MCF 10A (cell line): ENCODE measurements at places on chromosomes 12 and 14. TPM values are rescaled to one million over a fixed set of nuclear protein-coding genes. Genes with fewer than 3 reads are reported as not detected.

Gene KLHL42
- total RNA-seq = 32.5 and 37.6 TPM in 2 replicates

Gene KRT72
- not detected in 2 replicates for total RNA-seq

Gene GDF3
- not detected in 2 replicates for total RNA-seq

GRCh38 chr12:57063991-57064685 is 14.2 kb upstream of the MYO1A start:
- DNase-seq = no peak

- DNase-seq = no peak
These were observed 4.4 kb upstream of the TBX3 start for GRCh38 chr12:114688256-114688845.

DNA sequence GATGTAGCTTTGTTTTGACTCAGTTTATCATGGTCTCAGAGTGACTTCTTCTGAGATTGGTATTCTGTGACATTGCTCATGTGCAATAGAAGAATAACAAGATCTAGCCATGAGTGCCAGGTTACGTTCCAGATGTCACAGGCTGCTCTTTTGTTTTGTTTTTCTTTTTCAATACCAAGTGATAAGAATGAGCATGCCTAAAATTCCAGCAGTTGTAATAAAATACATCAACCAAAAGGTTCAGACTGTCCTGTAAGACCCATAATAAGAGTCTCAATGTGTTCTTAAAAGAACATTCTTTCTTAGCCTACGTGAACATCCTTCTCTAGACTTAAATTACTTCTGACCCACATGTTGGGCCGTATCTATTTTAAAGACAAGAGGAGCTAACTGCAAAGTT is 669.2 kb downstream of the DIO2 start:
- DNase-seq = no peak
